CD4-positive, alpha-beta T cell treated with Interleukin-15 for 4 hours (primary cell): ENCODE measurements at places on chromosomes 7 and 10.

DNA sequence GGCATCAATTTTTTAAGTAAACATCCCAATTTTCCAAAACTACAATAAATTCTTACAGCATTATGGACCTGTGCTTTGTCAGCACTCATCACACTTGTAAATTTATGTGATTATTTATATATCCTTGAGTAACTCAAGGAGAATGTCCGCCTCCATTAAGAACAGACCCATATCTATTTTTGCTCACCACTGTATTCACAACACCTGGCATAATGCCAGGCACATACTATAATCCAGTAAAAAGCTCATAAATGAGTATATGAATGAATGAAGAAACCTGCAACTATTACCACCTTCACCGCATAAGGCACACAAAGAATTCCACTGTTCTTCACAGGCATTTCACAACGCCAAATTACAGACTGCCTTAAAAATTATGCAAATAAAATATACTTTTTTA, 46.9 kb downstream of the MINDY3 start:
- no peak for DNase-seq

- DNase-seq = no peak
These were observed 71.1 kb upstream of the FZD1 start for GRCh38 chr7:91193141-91193540.

GRCh38 chr10:118968060-118968459, 61.5 kb upstream of the NANOS1 start:
- no peak for DNase-seq

DNA sequence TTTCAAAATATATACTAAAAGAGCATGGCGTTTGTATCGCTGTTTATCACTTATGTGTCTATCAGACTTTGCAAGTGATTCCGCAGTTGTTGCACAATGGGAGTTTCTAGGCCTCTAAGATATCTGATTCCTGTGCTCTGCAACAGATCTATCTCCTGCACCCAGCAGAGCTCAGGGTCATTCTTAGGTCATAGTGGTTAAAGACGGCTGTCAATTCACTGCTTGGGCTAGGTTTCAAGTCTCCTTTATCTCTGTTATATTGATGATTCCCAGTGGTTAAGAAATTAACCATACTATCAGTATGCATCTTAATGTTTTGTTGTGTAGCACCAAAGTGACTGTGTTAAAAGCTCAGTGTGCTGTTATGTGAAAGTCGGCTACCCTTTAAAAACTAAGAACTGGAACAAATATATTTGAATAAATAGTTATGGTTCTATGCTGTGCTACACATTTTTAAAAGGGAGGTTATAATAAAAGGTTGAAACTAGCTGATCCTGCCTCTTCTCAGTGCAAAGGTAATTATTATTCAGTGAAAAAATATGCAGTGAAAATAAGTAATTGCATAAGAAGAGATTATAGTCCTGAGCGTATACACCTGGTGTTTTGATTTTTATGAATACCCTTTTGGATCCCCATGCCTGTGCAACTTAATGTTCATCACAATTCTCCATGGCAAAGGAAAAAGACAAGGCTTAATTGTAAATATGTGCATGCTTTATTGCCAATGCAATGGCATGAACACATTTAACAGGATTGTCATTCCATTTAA, 24.0 kb downstream of the HOXA1 start:
- no peak for DNase-seq

DNA sequence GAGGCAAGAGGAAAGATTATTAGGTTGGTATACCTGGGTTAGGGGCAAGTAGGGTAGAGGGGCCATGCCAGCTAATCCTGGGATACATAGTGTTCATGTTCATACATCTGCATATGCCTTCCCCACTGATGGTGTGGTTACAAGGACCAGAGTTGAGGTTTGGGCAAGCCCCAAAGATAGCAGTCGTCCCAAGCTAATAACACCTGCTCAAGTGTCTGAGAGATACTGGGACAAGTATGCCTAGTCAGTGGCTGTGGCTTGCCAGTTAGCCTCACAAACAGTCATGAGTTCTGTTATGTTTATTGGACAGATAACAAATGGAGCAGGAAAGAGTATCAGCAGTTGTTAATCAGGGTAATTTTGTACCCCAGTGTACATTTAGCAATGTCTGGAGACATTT, 139.6 kb downstream of the ADAM22 start:
- no peak for DNase-seq
